Caki2 (cell line): ENCODE measurements at places on chromosomes 2 and 18.

DNA sequence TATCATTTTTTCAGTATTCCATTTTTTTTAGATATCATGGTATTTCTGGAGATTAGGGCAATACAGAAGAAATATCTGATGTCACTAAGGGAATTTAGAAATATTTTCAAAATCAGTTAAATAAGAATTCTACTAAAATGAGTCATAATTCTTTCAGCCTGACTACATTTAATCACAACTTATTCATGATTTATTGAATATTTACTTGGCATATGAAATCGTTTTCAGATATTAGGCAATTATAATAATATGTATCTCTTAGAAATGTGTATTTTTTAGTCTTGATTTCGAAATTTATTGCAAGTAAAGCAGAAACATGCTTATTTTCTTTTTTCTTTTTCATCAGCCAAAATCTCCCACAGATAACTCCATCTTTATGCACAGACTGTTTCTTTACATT, 142.2 kb downstream of the CCDC102B start:
- DNase-seq = no peak

DNA sequence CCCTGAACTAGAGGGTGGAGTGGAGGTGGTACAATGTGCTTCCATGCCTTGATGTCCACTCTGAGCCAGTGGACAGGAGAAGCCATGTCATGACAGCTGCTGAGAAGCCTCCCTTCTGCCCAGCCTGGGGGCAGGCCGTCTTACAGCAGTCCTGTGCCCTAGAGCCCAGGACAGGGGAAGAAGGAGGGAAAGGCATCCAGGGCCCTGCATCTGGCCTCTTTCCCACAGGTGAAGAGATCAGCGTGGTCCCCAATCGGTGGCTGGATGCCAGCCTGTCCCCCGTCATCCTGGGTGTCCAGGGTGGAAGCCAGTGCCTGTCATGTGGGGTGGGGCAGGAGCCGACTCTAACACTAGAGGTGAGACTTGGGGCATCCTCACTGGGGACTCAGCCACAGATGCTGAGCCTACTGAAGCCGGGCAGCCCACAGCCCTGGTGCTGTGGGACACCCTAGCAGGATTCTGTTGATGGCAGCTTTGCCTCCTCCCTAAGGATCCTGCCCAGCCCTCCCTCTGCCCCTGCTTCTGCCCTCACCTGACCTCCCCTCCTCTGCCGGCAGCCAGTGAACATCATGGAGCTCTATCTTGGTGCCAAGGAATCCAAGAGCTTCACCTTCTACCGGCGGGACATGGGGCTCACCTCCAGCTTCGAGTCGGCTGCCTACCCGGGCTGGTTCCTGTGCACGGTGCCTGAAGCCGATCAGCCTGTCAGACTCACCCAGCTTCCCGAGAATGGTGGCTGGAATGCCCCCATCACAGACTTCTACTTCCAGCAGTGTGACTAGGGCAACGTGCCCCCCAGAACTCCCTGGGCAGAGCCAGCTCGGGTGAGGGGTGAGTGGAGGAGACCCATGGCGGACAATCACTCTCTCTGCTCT, 3.1 kb downstream of the IL36RN start:
- DNase-seq = no peak

DNA sequence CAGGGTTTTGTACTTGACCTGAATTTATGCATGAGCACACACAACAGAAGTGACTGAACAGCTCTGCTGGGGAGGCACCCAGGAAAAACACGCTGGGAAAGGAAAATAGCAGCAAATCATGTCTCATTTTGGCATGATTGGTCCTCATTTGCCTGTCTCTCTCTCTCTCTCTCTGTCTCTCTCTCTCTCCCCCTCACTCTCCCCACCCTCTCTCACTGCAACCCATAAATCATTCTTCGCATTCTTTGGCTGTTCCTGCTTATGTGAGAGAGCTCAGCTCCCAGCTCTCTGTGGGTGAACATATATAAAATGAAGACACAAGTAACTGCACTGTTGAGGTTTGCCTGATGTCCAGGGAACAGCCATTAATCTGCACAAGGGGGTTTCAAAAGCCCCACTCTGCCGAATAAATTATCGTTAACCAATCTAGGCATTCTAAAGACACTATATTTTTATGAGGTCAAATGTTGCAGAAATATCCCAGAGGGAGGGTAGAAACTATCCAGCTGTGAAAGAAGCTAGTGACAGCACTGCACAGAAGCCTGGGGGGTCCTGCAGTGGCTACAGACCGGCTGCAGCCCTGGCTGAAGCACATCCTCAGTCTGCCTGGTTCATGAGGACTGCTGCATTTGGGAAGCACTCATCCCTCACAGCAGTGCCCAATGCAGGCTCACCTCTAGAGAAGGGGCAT, 260.3 kb downstream of the AFF3 start:
- peak; percentile 99 for DNase-seq

GRCh38 chr2:38218591-38218991, 142.6 kb upstream of the CYP1B1 start:
- DNase-seq = no peak

DNA sequence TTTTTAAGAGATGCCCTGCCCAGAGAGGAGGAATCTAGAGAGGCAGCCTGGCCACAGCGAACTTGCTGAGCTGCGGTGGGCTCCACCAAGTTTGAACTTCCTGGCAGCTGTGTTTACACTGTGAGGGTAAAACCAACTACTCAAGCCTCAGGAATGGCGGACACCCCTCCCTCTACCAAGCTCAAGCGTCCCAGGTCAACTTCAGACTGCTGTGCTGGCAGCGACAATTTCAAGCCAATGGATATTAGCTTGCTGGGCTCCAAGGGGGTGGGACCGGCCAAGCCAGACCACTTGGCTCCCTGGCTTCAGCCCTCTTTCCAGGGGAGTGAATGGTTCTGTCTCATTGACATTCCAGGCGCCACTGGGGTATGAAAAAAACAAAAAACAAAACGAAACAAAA, 289.4 kb downstream of the KCNS3 start:
- no peak for DNase-seq

DNA sequence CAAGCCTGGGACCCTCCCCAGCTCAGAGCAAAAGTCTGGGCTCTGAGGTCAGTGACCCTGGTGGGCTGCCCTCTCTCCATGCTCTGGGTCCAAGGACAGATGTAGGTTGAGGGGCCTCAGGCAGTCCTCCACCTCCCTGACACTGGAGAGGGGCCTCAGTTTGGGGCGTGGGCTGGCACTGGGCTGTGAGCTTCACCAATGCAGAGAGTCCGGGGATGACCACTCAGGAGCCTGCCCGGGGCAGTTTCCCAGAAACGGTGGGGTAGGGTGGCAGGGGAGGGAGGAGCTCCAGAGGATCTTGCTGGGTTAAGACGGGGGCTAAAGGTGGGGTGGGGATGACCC, 40.5 kb upstream of the SMAD7 start:
- DNase-seq = no peak

GRCh38 chr2:72539071-72539552, 286.7 kb downstream of the EXOC6B start:
- DNase-seq = no peak

DNA sequence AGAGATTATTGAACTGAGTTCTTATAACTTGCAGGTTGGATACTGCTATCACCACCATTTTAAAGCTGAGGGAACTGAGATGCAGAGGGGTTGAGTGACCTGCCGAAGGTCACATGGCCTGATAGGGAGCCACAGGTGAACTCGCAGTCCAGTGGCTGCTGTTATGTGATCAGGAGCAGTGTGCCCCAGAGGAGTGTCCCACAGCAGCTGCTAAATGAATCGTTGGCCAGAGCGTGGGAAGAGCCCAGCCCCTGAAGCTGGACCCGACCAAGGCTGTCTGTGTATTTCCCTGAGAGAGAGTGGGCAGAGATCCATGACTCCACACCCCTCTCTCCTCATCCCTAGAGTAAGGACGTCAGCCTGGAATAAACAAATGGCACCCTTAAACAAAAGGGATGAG, 26.7 kb upstream of the PRLH start:
- DNase-seq = no peak

DNA sequence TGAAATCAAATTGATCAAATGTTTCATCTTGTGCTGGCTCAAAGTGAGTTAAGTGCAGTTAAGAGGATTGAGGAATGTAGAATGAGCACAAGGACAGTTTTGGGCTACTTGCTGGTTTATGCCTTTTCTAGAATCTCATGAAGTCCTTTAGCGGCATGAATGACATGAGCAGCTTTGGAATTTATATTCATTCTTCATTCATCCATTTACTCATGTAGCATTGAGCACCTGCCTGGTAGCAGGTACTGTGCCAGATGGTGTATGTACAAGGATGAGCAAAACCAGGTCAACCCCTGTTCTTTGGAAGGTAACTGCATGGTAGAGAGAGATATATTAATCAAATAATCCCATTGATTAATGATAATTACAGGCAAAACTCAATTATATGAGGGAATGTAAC, 1.2 kb downstream of the ICOS start:
- no peak for DNase-seq

DNA sequence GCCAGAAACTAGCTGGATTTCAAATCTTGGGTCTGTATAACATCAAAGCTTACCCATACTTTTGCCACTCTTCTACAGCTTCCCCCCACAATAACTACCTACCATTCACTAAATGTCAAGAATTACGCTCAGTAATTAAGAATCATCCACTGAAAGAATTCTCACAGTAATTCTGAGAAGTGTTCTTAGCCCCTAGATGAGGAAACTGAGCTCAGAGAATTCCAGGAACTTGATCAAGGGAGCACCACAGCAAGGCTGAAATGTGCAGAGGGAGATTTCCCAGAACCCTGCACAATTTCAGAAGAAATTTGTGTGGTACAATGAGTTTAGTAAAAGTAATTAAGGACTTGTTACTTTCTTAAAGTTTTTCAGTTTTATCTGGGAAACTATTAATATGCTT, 194.5 kb upstream of the STK17B start:
- DNase-seq = no peak

GRCh38 chr2:120736624-120737339, 1.1 kb downstream of the GLI2 start:
- DNase-seq = peak; percentile 25

DNA sequence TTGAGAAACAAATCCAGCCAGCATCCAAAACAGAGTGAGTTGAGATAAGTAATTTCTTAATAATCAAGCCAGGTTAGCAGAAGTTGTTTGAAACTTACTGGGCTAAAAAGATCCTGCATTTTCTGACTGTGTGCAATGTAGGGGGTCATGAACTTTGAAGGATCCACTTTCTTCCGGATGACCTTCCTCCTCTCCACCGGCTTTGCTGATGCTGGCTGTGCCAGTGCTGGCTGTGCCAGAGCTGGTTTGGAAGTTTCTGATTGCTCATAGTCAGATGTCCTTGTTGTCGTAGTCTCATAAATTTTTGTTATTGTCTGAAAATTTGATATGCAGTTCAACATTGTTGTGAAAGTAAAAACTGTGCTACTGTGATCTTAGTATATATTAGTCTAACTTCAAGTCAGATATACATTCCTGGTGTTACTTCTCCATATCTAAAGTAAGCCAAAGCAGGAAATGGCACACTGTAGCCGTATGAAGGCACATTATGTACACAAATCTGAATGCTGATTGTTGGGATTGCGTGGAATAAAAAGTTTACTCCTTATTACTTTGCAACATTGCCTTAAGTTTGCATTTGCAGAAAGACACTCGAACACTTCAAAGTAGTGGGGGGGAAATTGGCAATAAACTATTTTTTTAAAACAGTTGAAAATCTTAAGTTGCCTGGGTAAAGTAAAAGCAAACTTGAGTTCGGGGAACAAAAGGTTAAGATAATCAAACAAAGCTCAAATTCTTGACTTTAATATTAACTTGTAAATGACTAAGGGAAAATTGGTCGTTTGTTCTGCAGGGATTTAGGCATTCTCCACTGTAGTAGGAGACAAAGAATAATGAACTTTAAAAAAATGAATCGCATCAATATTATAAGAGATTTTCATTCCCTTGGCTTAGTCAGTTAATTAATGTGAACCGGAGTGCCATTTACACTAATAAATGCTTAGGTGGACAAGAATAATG, 6.4 kb downstream of the NEB start:
- no peak for DNase-seq

- peak; percentile 15 for DNase-seq
Observed at GRCh38 chr2:56132138-56132537, 51.7 kb upstream of the CCDC85A start.

DNA sequence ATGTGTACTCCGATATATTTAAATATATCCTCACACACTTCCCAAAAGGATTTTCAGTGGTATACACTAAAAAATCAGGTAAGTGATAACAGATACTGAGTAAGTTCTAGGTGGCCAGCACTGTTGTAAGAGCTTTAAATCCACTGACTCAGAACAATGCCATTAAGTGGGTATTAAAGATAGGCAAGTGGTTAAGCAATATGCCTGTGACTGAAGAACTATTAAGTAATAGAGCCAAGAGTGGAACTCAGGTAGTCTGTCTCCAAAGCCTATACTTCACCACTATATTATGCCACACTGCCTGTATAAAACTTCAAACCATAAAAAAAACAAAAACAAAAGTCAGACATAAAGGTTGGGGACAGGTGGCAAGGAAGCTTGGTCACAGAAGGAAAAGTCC, 37.2 kb downstream of the THUMPD2 start:
- DNase-seq = no peak
